ENCODE measurements at places on chromosomes 1 and 21.

DNA sequence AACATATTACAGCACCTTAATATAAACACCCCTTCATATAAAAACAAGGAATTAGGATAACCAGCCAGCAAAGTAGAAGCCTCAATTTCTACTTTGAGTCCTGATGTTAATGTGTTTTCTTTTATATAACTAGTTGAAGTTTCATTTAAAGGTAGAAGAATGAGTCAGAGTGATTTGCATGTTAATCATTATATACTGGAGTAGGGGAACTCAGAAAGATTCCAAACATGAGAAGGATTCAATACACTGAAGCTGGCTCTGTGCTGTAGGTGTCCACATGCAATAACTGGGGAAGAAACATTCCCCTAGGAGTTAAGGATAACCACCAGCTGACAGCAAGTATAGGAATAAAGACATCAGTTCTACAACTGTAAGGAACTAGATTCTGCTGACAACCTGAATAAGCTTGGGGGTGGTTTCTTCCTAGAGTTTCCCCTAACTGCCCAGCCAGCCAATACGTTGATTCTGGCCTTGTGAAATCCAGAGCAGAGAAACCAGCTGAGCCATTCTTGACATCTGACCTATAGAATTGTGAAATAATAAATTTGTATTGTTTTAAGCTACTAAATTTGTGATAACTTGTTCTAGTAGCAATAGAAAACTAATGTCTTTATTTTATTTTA, 33.4 kb upstream of the RNPC3 start:
- no peak for DNase-seq

GRCh38 chr21:44834951-44835646, 17.2 kb upstream of the SUMO3 start:
- no peak for DNase-seq

DNA sequence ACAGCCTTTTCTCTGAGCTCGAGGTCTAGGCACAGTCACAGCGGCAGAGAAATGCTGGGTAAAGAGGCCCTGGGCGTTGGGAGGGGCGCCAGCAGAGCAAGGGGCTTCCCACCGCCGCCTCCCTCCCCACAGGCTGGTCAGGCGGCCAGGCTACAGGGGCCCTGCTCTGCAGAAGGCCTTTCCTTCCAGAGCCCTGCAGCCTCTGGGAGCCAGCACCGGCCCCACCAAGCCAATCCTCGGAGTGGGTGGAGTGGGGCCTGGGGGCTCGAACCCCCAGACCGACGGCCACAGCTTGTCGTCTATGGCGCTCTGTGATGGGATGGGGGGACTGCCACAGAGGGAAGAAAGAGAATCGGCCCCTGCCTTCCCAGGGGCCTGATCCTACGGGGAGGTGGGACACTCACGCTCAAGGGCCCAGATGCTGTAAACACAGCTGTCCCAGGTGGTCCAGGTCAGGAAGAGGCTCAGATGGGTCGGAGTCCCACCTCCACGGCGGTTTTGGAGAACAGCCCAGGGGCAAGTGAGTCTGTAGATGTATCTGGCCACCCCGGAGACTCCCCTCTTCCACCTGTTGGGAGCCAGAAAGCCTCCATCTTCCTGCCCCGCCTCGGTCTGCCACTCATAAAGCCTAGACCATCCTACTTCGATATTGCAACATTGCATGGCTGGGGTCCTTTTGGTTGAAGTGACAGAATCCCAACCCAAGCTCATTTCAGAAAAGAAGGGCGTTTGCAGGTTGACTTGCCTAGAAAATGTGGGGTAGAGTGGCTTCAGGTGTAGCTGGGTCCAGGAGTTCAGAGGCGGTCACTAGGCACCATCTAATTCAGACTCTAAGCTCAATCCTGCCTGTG, 95.6 kb downstream of the SIK1 start:
- DNase-seq = no peak

- DNase-seq = no peak
Observed at GRCh38 chr1:222384531-222384930, 163.4 kb downstream of the HHIPL2 start.

DNA sequence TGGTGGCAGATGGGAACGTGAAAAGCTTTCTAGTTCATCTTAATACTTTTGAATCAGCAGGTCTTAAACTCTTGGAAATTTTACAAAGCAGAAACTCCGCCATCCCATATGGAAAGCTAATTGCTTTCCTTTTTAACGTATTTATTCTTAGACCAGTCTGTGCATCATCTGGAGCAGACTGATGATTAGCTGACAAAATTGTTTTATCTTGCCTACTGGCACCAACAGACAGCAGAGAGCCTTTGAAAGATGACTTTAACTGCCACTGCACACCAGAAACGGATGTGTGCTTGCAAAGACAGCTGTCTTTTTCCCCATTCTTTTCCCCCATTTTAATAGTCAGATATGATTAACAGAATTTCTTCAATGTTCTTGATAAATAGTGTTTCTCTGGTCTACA, 97.0 kb downstream of the PLD5 start:
- DNase-seq = no peak

- no peak for DNase-seq
Observed at GRCh38 chr1:230368363-230368762, 57.8 kb downstream of the PGBD5 start.

GRCh38 chr1:221801251-221801661, 59.4 kb upstream of the DUSP10 start:
- no peak for DNase-seq

DNA sequence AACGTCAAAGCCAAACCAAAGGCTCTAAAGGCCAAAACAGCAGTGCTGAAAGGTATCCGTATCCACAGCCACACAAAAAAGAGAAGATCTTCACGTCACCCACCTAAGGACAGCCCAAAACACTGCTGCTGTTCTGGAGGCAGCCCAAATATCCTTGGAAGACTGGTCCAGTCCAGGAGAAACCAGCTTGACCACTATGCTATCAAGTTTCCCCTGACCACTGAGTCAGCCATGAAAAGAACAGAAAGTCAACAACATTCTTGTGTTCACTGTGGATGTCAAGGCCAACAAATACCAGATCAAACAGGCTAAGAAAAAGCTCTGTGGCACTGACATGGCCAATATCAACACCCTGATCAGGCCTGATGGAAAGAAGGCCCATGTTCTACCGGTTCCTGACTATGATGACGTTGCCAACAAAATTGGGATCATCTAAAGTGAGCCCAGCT, 32.1 kb downstream of the ARID4B start:
- DNase-seq = no peak

- DNase-seq = no peak
Observed at GRCh38 chr1:102174259-102174863, 177.6 kb upstream of the OLFM3 start.

DNA sequence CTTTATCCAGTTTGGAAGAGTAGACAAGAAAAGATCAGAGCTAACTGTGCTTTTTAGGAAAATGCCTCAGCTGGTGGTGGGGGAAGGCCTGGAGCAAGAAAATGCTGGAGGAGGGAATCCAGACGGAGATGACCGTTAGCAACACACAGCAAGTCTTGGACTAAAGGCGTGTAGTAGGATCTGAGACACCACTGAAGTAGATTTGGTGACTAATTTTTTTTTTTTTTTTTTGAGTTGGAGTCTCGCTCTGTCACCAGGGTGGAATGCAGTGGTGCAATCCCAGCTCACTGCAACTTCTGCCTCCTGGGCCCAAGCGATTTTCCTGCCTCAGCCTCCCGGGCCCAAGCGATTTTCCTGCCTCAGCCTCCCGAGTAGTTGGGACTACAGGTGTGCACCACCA, 41.2 kb downstream of the LPAR3 start:
- DNase-seq = no peak
